Liver (tissue), 10 donors: ENCODE measurements at places on chromosomes 2 and 18. TPM values are rescaled to one million over a fixed set of nuclear protein-coding genes. Genes with fewer than 3 reads are reported as not detected.

The COL3A1 gene
- total RNA-seq, result 107 TPM

The NEDD4L gene
- 11.2 TPM for total RNA-seq

The RBMS1 gene
- 23.5 TPM for total RNA-seq

The LONRF2 gene
- 0.23 TPM for total RNA-seq

The CYRIA gene
- 4.3 TPM for total RNA-seq

- H3K27me3 ChIP-seq, result no peaks in the 10 kb centered on the region
- no peak overlapping the region for H3K4me3 ChIP-seq
- H3K4me1 ChIP-seq, result peaks cover 17% of the 10 kb centered on the region
Observed at GRCh38 chr2:240597419-240598181, 11.1 kb downstream of the CAPN10 start.

GRCh38 chr2:75612862-75613243 lies 33.7 kb upstream of the MRPL19 start:
- H3K27me3 ChIP-seq, result no peaks in the 10 kb centered on the region
- no peak overlapping the region for H3K4me3 ChIP-seq
- H3K36me3 ChIP-seq, result no peaks in the 10 kb centered on the region
- DNase-seq, result no peak

- no peaks in the 10 kb centered on the region for H3K27me3 ChIP-seq
- no peak for DNase-seq
- H3K36me3 ChIP-seq, result no peaks in the 10 kb centered on the region
Observed at GRCh38 chr2:234981197-234982095, 29.6 kb downstream of the SH3BP4 start.

GRCh38 chr2:181456660-181457120 lies 496 bp upstream of the ITGA4 start:
- H3K27me3 ChIP-seq, result peaks cover 4% of the 10 kb centered on the region
- peak overlapping the region; percentile 61 for H3K4me3 ChIP-seq
- DNase-seq, result peak; percentile 50
- H3K27ac ChIP-seq, result peak overlapping the region; percentile 77

DNA sequence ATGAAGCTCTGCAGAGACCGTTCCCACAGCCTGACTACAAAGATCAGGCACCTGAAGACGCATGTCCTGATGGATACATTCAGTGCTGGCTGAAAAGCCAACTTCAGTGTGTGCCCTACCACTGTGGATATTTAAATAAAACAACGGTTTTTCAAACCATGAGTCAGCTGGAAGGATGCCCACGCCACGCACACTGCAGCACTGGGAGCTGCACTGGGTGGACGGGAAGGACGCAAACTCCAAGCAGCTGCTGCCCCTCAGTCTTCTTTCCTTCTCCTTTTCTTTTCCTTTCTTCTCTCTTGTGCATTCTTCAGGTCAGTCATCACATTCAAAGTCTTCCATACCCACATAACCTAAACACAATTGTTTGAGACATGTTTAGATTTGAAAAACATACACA lies 7.9 kb downstream of the TMEM18 start:
- peaks cover 55% of the 10 kb centered on the region for H3K36me3 ChIP-seq
- no peak overlapping the region for H3K27ac ChIP-seq
- DNase-seq, result no peak
- no peak overlapping the region for H3K4me3 ChIP-seq
- no peaks in the 10 kb centered on the region for H3K4me1 ChIP-seq

DNA sequence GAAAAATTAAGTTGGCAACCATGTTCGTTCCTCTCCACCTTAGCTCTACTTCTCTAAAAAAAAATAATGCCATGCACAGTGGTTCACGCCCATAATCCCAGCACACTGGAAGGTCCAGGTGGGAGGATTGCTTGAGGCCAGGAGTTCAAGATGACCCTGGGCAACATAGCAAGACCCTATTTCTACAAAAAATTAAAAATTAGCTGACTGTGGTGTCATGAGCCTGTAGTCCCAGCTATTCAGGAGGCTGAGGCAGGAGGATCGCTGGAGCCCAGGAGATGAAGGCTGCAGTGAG lies 40.1 kb upstream of the NPAS2 start:
- no peaks in the 10 kb centered on the region for H3K36me3 ChIP-seq
- no peak overlapping the region for H3K27ac ChIP-seq
- no peak for DNase-seq
- no peaks in the 10 kb centered on the region for H3K27me3 ChIP-seq
- no peak overlapping the region for H3K4me3 ChIP-seq

DNA sequence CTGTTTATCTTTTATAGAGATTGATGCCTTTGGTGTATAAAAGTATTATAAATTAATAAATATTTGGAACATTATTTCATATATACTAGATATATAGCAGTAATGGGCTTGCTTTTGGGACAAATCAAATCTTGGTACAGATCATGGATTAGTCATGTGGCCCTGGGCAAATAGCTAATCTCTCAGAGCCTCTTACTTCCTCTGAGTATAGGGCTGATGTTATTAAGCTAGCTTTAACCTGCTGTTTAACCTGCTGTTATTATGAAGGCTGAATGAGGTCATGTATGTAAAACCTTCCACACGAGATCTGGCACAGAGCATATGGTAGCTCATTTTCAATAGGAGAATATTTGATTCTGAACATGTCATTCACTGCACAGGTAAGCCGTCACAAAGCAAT lies 5.7 kb downstream of the ITGB6 start:
- no peaks in the 10 kb centered on the region for H3K36me3 ChIP-seq
- H3K27me3 ChIP-seq, result no peaks in the 10 kb centered on the region
- no peaks in the 10 kb centered on the region for H3K4me1 ChIP-seq
- H3K4me3 ChIP-seq, result no peak overlapping the region

- DNase-seq, result no peak
- H3K4me3 ChIP-seq, result no peak overlapping the region
- H3K36me3 ChIP-seq, result no peaks in the 10 kb centered on the region
- no peaks in the 10 kb centered on the region for H3K4me1 ChIP-seq
- no peaks in the 10 kb centered on the region for H3K27me3 ChIP-seq
- no peak overlapping the region for H3K27ac ChIP-seq
Observed at GRCh38 chr2:207513551-207514257, 16.1 kb upstream of the CREB1 start.

GRCh38 chr2:164644036-164644700 lies 22.9 kb upstream of the GRB14 start:
- H3K27me3 ChIP-seq, result no peaks in the 10 kb centered on the region
- H3K4me3 ChIP-seq, result no peak overlapping the region
- no peak for DNase-seq
- no peaks in the 10 kb centered on the region for H3K4me1 ChIP-seq
- no peaks in the 10 kb centered on the region for H3K36me3 ChIP-seq

DNA sequence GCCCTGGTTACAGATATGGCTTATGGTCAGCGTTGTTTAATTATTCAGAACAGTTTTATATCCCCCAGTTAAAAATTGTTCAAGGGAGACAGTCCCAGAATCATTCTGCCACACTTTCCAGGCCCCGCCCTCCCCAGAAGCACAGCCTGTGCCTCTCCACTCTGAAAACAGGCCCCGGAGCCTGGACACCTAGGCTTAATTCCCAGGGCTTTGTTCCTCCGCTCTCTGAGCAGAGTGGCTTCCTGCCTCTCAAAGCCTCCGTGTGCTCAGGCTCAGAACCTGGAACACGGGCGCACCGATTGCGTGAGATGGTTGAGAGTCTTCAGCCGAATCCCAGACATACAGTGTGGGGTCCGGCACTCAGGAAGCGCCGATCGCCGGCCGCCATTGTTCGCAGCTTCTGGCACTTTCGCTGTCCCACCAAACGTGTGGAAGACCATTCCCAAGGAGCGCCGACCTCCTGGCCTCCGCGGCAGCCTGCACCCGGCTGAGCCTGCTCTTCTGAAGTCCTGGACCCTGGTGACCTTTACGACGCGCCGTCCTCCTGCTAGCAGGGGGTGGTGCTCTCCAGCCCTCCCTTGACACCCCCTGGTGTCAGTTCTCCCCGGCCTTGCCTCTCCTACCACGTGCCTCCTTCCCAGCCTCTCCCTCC lies 45.6 kb downstream of the TWIST2 start:
- H3K4me3 ChIP-seq, result no peak overlapping the region
- H3K36me3 ChIP-seq, result no peaks in the 10 kb centered on the region
- no peak overlapping the region for H3K27ac ChIP-seq
- DNase-seq, result no peak
- H3K4me1 ChIP-seq, result no peaks in the 10 kb centered on the region
- no peaks in the 10 kb centered on the region for H3K27me3 ChIP-seq
